ENCODE measurements at places on chromosomes 3 and 15.

GRCh38 chr3:49606427-49606826 lies 52.1 kb downstream of the BSN start:
- DNase-seq = no peak

DNA sequence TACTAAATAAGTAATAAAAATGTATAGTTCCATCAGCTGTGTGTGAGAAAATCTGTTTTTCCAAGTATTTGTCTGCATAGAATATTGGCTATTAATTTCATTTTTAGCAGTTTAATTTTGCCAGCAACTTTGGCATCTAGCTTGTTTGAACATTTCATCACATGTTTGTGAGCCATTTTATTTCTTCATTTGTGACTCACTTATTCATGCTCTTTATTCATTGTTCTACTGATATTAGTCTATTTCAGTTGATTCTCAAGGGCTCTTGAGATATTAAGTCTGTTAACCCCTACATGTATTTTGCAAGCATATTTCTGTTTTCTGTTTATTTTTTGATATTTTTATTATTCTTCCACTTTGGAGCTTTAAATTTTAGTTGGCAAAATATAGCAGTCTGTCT lies 74.0 kb upstream of the PHLDB2 start:
- DNase-seq = no peak

GRCh38 chr3:9499455-9500107 lies 54.0 kb downstream of the LHFPL4 start:
- DNase-seq = no peak

GRCh38 chr15:73985101-73985873 lies 6.8 kb downstream of the STOML1 start:
- peak; percentile 73 for DNase-seq

DNA sequence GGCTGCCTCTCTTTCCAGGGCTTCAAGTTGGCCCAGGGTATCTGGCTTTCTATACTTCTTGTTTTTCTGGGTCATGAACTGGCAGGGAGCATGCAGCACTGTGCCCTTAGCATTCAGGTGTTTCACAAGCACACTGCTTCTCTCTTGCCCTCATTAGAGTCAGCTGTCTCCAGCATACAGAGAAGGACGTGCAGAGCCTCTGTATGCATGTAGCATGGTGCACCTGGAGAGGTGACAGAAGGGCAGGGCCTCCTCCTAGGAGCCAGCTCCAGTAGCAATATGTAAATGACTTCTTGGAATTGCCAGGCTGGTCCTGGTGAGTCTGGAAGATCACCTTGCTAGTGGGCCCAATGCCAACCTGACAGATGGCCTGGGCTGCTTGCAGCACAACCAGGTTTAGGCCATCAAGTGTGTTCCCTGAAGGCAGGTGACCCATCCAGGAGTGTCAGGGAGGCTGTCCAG lies 44.8 kb upstream of the ATP2C1 start:
- DNase-seq = no peak

DNA sequence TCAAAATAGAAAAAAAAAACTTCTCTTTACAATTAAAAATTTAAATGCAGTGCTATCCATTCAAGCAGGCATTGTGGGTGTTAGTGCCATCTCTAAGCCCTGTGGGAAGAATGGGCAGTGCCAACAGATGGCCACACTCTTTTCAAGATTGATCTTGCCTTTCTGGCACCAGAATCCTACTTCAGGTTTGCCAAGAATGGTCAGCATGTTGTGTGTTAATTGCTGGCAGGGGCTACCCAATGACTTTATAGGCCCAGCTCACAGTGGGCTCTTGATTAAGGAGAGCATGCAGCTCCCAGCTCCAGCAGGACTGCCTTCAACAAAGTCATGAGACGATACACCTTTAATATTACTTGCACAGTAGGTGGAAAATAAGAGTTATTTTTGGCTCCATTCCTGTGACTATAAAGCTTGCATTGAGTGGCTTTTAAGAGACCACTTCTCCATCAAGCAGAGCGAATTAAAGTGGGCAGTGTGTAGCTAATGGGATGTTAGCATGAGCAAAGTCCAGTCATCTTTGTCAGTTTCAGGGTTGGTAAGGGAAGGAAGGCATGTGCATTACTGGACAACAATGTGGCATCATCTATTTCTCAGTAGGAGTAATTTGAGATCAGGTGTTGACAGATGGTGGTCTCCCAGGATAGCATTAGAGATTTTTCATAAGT lies 476.8 kb downstream of the C3orf38 start:
- DNase-seq = no peak

GRCh38 chr3:44761101-44761423 lies 357 bp downstream of the KIAA1143 start:
- DNase-seq = no peak

DNA sequence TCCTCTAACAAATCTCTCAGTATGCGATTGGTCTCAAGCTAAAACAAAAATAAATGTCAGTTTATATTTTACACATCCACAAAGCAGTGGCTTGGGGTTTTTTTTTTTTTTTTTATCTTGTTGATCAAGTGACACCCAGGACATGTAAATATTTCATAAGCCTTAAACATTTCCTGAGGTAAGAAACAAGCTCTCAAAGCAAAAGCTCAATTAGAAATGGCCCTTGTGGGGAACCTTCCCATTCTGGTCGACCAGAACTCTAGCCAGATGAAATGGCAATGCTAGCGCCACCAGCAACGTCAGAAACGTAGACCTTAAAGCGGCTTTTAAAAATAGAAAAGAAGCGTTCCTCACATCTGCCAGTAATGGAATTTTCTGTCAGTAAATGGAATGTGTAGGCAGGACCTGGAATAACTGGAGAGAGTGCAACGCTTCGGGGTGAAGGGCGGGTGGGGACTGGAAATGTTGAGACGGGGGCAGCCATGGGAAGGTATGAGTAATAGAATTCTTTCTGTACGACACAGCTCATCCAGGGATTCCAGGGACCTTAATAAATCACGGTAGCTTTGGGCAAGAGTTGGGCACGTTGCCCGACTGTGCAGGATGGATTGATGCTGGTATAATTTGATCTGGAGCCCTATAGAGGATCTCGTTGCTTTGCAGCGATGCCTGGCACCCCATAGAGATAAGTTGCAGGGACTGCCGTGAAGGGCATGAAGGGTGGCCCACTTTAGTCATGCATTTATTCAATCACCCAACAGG lies 44.4 kb downstream of the BTD start:
- DNase-seq = peak; percentile 81

Data from fibroblast of lung (primary cell).